ENCODE measurements at places on chromosomes 13 and 19.

- no peak for DNase-seq
These were observed 7.4 kb downstream of the CHST8 start for GRCh38 chr19:33628921-33629825.

- no peak for DNase-seq
These were observed 56.6 kb downstream of the GPC6 start for GRCh38 chr13:93283255-93283654.

GRCh38 chr19:30307191-30307974 lies 64.8 kb upstream of the ZNF536 start:
- DNase-seq: no peak

GRCh38 chr19:15265850-15266248 lies 33.6 kb upstream of the EPHX3 start:
- peak; percentile 97 for DNase-seq

- no peak for DNase-seq
These were observed 94.3 kb downstream of the ERCC5 start for GRCh38 chr13:102940143-102940542.

DNA sequence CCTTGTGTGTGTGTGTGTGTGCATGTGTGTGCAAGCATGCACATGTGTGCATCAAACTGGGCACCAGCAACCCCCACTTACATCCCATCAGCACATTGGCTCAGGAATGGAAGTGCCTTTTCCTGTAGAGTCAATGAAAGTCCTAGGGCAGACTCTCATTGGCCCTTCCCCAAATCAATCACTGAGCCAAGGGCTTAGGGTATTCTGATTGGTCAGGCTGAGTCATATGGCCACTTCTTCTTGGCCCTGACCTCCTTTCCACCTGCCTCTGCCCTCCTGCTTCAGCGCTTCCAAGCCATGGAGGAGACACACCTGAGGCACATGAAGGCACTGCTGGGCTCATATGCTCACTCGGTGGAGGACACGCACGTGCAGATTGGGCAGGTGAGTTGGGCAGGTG lies 20.9 kb downstream of the FCHO1 start:
- DNase-seq: no peak

DNA sequence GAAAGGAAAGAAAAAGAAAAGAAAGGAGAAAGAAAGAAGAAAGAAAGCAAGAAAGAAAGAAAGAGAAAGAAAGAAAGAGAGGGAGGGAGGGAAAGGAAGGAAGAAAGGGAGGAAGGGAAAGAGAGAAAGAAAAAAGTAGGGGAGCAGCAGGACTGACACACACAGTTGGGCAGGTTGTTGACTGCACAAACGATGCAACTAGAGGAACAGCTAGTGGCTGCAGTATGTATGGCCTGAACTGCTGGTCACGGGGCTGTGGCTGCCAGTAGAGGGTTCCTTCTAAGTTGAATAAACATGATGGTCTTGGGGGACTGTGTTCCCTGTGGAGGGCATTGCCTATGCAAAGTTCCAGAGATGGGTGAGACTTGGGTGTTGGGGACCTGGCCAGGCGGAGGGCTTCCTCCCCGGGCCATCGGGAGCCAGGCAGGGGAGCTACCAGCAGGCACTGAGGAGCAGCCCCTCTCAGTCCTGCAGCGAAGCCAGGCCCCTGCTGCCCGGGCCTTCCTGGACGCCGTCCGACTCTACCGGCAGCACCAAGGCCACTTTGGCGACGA lies 16.7 kb upstream of the COLGALT1 start:
- no peak for DNase-seq

DNA sequence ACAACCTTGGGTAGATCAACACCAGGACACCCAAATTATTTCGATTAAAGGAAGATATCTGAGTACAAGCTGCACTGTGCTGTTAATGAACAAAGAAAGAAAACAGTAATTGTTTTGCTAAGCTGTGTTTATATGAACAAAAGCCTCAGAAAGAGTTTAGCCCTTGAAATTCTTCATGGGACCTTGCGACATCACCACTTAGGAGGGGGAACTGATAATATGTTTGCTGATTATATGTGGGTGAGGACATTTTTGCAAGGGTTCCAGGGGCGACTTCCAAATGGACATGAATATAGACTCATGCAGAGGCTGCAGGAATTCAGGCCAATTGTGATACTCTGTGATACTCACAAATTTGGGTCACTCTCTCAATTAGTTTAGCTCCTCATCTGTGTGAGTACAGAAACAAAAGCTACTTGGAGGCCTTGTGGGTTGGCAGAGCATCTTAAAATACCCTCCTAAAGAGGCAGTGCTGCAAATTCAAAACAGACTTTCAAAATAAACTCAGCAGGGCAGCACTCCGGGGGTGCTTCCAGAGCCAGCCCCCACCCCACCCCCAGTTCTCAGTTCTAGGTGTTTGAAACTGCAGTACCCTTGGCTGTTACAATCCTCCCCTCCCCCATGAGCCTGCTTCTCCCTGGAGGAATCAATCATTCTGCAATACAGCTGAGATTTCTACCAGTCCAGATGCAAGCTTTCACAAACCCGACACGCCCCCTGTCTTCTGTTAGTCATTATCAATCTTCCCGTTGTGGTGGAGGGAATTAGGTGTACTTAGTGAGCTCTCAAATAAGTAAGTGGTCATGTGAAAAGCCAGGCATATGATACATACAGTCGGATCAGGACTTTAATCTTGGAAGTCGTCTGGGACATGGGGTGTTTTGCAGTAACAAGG lies 97.0 kb upstream of the MBNL2 start:
- peak; percentile 85 for DNase-seq

DNA sequence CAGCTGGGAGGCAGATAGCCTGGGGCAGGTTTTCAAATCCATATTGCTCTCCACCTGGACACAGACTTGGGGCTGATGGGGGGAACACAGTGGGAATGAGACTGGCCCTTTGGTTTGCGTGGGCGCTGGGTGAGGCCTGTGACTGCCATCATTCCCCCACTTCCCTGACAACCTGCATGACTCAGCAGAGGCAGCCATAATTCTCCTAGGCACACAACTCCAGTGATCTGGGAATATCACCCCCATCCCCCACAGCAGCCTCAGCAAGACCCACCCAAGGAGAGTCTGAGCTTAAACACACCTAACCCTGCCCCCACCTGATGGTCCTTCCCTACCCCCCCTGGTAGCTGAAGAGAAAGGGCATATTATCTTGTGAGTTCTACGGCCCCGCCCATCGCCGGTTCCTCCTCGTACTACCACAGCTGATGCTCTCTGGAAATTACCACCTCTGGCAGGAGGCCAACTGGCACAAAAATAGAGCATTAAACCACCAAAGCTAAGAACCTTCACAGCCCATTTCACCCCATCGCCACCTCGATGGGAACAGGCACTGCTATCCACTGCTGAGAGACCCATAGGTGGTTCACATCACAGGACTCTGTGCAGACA lies 71.0 kb downstream of the RNF17 start:
- DNase-seq: no peak

- no peak for DNase-seq
These were observed 6.5 kb downstream of the ARMC6 start for GRCh38 chr19:19039901-19040300.

- no peak for DNase-seq
These were observed 5.6 kb upstream of the LRRC63 start for GRCh38 chr13:46206143-46206542.

DNA sequence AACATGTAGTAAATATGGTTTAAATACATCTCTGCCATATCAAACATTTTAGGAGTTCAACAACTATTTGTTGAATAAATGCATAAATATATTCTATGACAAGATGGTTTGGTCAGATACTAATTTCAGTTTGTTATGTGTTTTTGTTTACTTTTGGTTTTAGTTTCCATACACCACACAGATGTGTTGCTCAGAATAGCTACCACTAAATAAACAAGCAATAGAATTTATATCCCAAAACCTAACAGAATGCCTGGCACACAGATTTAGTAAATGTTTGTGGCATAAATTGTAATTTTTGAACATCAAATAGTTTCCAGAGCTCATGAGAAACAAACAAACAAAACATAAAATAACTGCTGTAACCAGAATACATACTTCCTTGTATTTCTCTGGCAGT lies 126.8 kb upstream of the ATXN8OS start:
- DNase-seq: no peak

- no peak for DNase-seq
These were observed 814 bp downstream of the NBEA start for GRCh38 chr13:34942732-34943435.
